ENCODE measurements at places on chromosomes 16 and 17.

DNA sequence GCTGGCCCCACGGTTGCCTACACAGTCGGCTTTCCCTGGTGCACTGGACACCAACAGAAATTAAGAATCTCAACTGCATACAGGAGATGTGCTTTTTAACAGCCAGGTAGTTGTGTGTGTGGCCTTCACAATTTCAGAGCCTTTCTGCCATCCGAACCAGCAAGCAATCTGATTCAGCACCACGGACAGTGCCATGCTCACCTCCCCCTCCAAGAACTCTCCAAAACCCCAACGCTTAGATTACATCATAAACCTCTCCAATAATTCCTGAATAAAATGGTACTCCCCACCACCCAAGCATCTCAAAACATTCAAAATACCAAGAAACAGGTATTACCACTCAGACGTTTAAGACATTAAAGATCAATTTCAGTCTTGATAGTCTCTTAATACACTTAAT is 31.8 kb downstream of the USP7 start:
- DNase-seq = peak; percentile 72

- DNase-seq = peak; percentile 78
Observed at GRCh38 chr16:48353565-48354163, 31.5 kb downstream of the SIAH1 start.

GRCh38 chr17:69815406-69815805 is 259.6 kb upstream of the KCNJ16 start:
- DNase-seq = no peak

GRCh38 chr17:17269926-17270773 is 10.9 kb downstream of the COPS3 start:
- peak; percentile 62 for DNase-seq

DNA sequence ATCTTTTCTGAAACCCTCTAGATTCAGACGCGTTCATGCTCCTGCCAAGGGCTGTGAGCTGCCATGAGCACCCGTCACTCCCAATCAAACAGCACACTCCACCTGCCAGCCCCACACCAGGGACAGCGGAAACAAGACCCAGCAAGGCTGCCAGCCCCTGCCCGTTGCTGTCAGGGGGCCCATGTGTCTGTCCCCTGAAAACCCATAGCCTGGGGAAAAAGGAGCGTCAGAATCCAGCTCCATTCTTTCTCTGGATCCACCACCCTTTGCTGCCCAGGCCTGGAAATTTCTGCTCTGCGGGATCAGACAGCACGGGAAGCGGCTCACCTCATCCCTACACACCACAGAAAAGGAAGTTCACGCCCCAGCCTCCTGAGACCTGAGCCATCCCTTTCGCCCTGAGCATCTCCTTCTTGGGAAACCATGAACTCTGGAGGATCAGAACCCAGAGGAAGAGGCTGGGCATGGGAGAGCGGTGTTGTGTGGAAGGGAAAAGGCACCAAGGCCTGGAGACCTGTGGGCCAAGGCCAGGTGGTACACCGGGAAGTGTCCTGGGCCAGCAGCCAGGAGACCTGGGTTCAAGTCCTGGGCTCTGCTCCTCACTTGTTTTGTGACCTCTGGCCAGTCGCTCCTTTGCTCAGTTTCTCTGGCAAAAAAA is 51.5 kb upstream of the RCVRN start:
- DNase-seq = no peak

GRCh38 chr17:70454377-70454776 is 285.0 kb downstream of the KCNJ2 start:
- DNase-seq = no peak

GRCh38 chr17:40378966-40379365 is 14.4 kb upstream of the GJD3 start:
- DNase-seq = no peak

DNA sequence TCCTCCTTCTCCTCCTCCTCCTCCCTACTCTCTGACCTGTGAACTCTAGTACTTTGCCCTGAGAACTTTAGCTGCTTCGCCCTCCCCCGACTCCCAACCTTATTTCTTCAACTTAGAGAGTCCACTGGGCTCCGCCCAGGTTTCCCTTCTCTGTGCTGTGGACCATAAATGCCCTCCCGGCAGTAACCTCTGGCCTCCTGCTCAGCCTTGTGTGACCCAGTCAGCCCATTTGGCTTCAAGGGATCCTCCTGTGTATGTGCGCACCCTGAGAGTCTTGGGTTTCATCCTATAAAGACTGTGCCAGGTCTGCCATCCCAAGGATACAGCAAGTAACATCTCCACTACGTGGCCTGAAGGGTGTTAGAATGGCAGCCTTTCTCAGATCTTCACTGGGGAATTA is 275.6 kb upstream of the C16orf82 start:
- no peak for DNase-seq

GRCh38 chr16:22188595-22189442 is 17.3 kb upstream of the EEF2K start:
- peak; percentile 78 for DNase-seq

- no peak for DNase-seq
Observed at GRCh38 chr17:17406225-17406624, 70.6 kb upstream of the MED9 start.

GRCh38 chr17:17029938-17030337 is 12.3 kb upstream of the MPRIP start:
- DNase-seq = no peak

GRCh38 chr16:25106567-25107465 is 4.7 kb upstream of the LCMT1 start:
- DNase-seq = peak; percentile 91

GRCh38 chr17:44122816-44123355 is 555 bp downstream of the HDAC5 start:
- DNase-seq = peak; percentile 25

DNA sequence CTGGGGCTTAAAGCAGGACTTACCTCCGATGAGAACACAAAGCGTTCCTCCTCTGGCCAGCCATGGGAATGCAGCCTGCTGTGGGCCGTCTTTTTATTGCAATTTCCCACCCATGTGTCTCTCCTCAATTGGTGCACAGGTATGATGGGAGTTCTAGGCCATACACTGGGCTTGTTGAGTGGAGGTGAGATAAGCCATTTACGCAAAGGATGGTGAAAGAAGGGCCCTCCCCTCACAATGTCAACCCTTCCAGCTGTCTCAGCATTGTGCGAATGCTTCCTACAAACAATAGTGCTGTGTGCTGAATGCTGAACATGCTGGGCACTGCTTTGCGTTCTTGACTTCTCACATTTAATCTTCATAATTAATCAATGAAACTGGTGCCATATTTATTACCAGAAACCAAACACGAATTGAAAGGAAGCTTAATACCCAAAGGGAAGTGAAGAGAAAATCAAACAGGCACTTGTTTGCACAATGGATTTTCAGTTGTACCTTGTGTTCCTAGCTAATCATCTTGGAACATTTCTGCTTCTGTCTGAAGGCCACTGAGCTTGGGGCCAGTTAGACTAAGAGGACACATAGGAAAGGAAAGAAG is at the start of gene GP2:
GP2 (minus strand) TSS at position 70 of the 598 bp plus-strand sequence. CDS start 1,082 bp downstream, outside the sequence.
- DNase-seq = no peak

GRCh38 chr17:45883063-45883462 is 11.3 kb upstream of the MAPT start:
- DNase-seq = no peak

DNA sequence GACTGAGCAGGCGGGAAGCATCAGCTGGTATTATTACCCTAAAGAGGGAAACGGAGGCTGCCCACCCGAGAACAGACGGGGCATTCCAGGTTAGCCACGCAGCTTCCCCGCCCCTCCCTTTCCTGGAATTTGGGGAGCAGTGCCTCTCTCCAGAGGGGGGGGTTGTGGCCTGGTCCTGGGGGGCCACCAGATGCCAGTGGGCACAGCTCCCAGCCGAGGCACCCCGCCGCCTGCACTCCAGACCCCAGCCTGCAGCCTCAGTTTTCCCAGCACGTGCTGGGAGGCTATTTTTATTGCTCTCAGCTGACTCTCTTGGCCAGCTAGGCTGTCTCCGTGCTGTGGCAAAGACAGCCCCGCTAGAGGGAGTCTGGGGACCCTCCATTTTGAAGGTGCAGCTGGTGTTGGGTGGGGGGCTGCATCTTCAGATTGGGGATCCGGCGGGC is 62.7 kb upstream of the GSE1 start:
- DNase-seq = no peak

DNA sequence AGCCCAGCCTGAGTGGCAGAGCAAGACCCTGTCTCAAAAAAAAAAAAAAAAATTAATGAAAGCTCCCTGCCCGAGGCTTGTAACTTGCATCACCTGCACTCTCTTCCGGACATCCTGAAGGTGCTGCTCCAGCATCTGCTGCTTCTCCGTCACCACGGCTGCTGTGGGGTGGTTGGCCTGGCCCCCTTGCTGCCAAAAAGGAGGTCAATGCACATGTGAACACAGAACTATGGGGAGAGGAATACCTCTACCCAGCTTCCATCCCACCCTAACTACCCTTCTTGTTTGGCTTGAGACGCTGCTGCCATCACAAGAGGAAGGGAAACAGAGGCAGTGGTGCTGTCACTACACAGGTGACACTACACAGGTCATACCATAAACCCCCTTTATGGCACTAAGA is 49.0 kb downstream of the STAT3 start:
- no peak for DNase-seq

DNA sequence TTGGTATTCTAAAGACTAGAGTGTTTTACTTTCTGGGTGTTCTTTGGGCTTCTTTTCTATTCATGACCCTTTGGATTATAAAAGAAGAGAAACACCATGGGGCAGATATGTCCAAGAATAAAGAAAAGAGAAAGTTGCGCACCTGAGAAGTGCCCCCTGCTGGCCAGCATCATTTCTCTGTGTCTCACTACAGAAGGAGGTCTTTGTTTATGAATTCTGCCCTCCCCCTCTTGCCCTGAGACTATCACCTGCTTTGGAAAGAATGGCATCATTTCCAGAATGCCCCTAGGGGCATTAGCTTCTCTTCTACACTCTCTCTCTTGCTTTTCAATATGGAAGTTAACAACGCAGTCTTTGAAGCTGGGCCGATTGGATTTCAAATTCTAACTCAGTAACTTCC is 45.0 kb downstream of the CDH13 start:
- peak; percentile 63 for DNase-seq

DNA sequence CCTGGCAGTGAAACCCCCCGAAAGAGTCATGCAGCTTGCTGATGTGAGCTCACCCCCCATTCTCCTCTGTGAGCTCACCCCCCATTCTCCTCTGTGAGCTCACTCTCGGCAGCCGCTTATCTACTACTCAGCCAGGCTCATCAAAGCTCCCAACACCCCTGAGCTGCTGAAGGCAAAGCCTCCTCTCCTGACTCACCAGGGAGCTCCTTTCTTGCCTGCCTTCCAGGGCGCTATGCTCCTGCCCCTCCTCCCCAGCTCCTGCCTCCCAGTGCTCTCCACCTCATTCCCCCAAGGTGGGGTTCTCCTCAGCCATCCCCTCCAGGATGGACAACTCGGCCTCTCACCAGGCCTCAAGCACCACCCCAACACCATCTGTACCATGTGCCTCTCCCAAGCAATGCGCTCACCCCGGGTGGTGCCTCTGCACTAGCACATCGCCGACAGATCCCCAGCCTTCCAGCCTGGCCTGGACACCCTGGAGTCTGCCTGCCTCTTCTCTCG is 27.7 kb upstream of the FAAP100 start:
- no peak for DNase-seq

DNA sequence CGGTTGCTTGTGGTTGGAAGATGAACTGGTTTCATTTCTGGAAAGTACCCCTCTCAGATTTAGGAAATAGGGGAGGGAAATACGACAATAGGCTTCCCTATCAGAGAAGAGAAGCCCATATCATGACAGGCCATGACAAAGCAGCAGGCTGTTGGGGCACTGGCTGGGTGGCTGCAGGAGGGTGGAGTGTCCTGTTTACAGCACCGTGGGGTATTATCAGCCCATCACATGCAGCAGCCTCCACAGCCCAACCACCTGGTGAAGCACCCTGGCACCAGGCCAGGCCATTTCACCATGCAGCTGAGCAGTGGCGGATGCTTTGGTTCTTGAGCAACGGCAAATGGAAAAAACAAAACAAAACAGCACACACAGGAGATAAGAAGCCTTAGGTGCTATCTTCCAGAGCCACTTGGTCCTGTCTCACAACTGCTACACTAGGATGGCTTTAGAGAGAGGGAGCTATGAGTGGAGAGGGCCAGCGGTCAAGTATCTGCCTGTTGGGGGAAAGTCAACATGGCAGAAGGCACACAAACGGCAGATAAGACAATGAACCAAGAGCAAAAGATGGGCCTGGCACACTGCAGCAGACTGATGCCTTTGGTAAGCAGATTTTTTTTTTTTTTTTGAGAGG is 24.2 kb downstream of the FAM117A start:
- DNase-seq = peak; percentile 90

- DNase-seq = no peak
Observed at GRCh38 chr17:79010304-79010646, 711 bp upstream of the CANT1 start.

DNA sequence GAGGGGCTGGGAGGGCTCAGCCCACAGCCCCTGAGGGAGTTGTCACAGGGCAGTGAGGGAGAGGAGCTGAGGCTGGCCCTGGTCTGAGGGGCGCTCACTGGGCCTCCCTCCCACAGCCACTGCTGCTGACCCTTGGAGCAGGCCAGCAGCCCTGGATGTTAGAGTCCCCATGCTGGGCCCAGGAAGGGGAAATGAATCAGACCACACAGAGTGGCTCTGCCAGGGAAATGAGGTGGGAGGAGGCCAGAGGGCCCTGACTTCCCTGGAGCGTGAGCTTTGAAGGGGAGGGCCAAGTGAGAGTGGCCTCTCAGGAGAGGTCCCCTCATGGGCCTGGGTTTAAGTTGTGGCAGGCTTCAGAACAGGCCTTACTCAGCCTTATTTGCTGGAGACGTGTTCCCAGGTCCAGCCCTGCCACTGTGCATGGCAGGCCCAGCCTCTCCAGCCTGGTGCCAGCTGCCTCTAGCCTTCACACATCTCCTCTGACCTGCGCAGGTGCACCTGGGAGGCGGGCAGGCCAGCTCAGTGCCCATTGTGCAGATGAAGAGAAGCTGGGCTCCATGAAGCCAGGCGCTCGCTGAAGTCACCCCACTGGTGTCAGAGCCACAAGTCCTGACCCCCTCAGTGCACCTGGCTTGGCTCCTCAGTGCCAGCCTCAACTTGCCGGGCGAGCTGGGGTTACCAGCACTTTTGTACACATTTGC is 15.4 kb downstream of the GPT2 start:
- DNase-seq = no peak

DNA sequence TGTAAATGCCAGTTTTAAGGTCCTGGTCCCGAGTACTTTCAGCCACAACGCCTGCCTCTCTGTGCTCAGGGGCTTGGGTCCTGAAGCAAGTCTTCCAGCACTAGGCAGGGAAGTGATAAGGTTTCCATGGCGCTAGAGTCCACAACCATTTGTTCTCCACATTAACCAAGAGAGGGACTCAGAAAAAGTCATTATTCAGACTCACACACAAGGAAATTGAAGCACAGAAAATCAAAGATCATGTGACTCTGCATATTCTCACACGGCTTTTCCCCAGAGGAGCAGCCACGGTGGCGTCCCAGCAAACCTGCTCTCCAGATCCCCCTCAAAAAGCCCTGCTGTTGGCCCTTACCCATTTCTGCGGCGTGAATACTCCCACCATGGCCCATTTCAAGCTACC is 9.7 kb downstream of the ENPP7 start:
- DNase-seq = no peak

- DNase-seq = no peak
Observed at GRCh38 chr17:73250851-73251640, 10.6 kb downstream of the CPSF4L start.

GRCh38 chr17:74968361-74968780 is 4.2 kb downstream of the HID1 start:
- no peak for DNase-seq

Measured in activated CD4-positive, alpha-beta T cell treated with anti-CD3 and anti-CD28 coated beads for 36 hours (primary cell).